ENCODE measurements at places on chromosomes 3 and 15.

DNA sequence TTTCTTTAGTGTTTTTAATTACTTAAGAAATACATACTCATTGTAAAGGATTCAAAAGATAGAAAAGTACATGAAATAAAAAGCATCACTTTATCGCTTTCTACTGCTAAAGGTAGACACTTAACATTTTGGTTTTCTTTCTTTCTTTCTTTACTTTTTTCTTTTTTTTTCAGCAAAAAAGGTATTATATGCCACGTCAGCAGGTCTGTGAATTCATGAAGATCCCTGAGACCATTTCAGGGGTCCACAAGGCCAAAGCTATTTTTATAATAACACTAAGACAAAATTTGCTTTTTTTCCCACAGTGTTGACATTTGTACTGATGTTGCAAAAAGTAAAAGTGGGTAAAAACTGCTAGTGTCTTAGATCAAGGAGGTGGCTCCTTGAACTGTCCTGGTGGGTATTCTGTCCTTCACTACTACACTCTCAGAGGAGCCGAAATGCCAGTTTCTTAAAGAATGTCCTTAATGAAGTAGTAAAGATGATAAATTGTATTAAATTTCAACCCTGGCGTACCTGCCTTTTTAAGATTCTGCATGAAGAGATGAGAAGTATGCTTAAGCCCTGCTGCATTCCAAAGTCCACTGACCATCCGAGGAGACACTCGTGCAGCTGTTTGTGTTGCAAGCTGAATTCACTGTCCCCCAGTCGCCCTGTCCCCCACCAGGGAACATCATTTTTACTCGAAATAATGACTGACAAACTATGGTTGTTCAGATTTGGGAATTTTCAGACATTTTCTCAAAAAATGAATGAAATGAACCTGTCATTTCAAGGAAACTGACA is 106.7 kb upstream of the PIAS1 start:
- DNase-seq, result no peak

- no peak for DNase-seq
Measured at GRCh38 chr3:29312960-29313452, 32.1 kb downstream of the RBMS3 start.

DNA sequence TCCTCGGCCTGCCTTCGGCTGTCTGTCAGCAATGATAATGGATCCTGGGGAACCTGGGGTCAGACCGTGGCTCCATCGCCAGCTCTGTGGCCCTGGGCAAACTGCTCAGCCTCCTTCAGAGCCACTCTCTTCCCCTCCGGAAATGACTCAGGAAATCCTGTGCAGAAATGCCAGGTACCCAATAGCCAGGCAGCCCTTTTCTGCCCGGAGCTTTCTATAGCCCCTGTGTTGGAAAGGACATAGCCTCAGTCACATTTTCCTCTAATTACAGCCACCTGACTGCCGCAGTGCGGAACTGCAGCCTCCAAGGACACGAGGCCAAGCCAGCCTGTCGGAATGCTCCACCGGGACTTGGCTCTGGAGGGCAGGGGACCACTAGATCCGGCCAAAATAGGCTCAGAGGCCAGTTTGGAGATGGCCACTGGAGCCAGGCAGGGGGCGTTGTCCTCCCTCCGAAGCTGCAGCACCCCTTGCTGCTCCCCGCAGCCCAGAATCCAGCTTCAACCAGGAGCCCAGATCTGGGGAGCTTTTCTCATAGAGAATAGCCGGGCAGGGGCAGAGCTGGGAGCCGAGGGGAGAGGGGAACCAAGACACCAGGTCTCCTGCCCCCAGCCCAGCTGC is 11.6 kb upstream of the ZXDC start:
- no peak for DNase-seq

DNA sequence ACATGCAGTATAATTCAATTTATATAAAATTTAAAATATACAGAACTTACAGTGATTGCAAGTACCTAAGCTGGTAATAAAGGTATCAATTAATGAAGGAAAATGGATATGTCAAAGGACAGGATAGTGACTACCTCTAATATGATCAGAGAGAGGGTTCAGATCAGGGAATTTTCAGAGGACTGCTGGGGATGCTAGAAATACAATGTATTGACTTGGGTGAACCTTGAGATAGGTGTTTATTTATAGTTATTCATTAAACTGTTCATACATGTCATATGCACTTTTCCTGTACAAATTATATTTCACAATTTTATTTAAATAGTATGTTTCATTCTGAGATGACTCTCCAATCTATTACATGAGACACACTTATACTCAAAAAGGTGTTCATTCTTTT is 554.1 kb downstream of the FHIT start:
- no peak for DNase-seq

DNA sequence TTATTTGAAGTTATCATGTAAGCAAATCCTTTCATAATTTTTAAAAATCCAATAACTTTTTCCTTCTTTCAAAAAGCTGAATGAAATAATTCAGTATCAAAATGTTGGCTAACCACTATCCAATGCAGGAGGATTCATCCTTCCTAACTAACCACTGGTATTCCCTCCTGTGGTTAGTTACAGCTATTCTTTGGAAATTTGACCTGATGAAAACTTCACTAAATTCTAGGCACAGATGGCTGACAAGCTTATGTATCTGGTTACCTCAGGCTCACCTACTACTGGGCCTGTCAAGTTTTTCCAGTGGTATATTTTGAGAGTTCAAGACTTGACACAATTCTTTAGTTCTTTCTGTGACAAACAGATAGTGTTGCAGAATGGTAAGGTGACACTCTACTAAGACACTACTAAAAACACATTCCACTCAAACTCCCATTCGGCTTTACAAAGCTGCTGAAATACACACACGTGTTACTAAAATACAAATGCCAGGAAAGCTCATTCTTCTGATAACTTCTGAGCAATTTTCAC is 15.8 kb downstream of the NPTN start:
- DNase-seq, result no peak

- no peak for DNase-seq
Measured at GRCh38 chr15:25619076-25619475, 180.3 kb upstream of the UBE3A start.
